ENCODE measurements at places on chromosomes 12 and 14.

DNA sequence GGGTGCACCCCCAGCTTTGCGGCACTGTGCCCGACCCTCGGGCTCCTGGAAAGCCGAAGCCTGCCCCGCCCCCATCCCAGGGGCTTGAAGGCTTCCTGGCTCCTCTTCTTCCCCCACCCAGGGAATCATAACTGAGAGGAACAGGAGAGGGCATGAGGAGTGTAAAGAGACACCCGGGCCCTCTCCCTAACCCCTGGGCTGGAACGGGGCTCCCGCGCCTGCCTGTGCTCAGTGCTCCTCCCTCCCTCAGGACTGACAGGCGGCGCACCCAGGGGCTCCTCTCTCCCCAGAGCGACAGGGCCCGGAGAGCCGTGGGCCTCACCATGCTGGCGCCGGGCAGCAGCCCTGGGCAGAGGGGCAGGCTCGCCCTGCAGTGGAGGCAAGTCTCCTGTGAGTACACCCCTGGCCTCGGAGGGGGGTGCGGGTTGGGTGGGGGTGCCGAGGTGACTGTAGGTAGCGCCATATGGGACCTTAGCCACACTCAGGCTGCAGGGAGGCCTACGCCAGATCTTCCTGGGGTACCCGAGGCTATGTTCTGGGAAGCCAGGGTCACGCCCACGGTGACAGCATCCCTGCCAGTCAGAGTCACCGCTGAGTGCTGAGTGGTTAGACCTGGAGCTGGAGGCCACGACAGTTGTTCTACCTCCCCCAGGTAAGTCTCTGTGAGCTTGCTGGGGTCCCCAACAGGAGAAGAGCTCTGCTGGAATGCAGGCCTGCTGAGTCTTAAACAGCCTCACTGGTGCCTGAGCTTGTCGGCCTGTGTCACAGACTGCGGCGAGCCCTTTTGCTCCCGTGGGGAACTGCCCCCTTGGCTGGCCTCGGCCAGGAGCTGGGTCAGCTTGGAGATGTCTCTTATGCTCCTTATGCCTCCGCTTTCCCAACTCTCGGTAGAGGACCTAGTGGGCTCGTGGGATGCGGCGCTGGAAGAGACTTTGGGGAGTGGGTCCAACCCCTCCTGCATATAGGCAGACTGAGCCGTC lies 7.8 kb downstream of the LRTM2 start:
- DNase-seq, result no peak

- DNase-seq, result no peak
Observed at GRCh38 chr12:78149459-78149858, 318.8 kb downstream of the NAV3 start.

DNA sequence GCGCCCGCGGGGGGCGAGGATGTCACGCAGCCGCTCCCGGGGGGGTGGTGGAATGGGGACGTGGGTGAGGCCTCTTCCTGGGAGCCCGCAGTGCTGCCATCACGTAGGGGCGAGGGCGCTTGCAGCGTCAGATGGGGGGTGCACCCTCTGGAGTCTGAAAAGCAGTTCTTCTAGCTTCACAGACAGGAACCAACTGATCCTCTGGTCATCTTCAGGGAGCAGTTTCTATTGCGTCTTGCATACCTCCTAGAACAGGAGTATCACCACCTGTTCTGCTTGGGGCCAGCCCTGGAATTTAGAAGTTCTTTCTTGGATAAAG lies 36.9 kb upstream of the PRIMA1 start:
- DNase-seq, result no peak

DNA sequence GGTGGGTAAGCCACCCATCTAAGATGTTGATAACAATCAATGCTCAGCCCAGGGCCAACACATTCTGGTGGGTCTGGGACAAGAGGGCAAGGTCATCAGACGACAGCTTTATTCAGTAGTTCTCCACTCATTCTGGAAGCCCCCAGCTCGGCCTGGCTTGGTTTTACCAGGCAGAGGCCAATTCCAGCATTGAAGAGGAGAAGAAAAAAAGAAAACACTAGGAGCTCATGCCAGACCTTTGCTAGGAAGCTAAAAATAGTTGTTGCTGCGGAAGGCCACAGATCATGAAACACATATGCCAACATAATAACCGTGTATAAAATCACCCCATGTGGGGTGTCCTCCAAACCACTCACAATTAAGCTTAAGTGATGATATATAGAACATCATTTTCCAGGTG lies 44.4 kb downstream of the CCDC60 start:
- DNase-seq, result no peak

DNA sequence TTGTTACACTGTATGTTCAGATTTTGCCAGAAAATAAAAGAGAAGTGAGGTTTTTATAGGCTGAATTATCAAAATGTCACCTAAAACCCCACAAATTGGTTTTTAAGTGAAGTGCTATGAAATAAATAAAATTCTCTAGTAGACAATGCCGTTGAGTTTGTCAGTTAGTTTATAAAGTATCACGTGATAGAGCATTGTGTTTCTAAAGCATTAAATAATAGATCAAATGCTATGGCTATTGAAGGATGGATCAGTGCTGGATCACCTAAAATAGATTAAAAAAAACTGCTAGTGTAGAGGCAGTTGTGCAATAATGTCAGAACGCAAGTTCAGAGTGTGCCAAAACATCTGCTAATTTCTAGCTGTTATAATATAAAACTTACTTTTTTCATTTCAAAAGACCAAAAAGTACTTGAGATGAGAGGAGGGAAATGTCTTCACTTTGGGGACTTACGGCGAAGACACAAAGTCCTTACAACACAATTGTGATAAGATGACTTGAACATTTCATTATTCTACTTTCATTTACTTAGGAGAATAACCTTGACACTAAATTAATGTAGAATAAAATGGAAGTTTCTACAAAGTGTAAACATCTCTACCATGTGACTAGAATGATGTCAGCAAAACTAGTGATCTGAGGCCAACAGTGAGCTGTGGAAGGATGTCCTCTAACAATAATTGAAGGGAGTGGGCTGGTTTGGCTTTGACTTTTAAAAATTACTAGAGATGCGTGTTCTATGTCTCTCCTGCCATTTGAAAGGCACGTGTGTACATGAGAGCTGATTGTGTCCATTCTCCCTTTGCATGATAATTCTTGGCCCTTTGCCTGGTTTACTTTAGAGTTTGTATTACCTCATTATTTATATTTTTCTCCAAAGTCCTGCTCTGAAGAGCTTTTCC lies 154.4 kb upstream of the PDE3A start:
- DNase-seq, result no peak

DNA sequence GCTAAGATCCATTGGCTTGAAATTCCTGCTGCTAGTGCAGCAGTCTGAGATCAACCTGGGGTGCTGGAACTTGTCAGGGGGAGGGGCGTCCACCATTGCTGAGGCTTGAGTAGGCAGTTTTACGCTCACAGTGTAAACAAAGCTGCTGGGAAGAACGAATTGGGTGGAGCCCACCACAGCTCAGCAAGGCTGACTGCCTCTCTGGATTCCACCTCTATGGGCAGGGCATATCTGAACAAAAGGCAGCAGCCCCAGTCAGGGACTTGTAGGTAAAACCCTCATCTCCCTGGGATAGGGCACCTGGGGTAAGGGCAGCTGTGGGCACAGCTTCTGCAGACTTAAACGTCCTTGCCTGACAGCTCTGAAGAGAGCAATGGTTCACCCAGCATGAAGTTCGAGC lies 191.7 kb downstream of the ALG10B start:
- DNase-seq, result no peak

- DNase-seq, result no peak
Observed at GRCh38 chr12:126944684-126945083, 1322.3 kb upstream of the TMEM132C start.

DNA sequence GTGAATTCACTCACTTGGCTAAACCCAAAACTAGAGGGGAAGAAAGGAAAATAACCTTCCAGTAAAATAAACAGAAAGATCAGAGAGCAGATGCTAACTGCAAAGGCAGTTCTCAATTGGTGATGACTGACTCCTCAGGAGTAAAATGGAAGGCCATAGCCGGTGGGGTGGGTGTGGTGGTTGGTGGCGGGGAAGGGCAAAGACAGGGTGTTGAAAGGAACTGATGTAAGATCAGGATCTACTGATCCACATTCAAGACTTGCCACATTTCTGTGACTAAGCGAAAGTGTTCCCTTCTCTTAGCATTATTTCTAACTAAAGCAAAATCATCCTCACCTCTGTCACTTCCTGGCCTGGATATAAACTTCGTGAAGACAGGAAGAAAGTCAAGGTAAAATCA lies 26.3 kb upstream of the TC2N start:
- DNase-seq, result no peak

- no peak for DNase-seq
Observed at GRCh38 chr14:95190346-95190840, 33.1 kb upstream of the DICER1 start.
